CD4-positive, alpha-beta T cell treated with Interleukin-12 subunit alpha and Interleukin-12 subunit beta, for 1 hour (primary cell): ENCODE measurements at places on chromosomes 4 and X.
A peak's percentile ranks its signal among the peaks of the same experiment; 100 is the strongest.

DNA sequence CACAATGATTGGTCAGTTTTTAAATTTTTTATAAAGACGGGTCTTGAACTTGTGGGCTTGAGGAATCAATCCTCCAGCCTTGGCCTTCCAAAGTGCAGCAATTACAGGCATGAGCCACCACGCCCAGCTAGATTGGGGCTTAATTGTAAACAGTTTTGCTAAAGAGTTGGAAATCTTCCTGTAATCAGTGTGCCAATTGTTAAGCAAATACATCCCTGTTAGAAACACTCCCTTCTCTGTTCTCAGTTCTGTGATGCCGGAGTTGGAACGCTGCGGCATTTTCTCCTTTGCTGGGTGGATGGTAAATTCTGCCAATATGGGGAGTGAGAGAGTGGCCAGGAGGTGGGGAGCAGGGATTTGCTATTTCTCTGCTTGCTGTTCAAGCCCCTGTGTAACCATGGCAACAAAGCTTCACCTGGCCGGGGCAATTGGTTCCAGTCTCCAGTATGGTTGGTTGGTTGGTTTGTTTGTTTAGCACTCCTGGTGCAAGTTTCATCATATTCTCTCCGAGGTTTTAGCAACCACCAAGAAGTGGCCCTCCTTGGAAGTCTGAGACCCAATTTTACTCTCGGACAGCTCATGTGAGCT is 3.0 kb upstream of the SPATA4 start:
- DNase-seq: no peak

GRCh38 chr4:184506527-184507121 is 32.3 kb upstream of the IRF2 start:
- DNase-seq: peak; percentile 10

DNA sequence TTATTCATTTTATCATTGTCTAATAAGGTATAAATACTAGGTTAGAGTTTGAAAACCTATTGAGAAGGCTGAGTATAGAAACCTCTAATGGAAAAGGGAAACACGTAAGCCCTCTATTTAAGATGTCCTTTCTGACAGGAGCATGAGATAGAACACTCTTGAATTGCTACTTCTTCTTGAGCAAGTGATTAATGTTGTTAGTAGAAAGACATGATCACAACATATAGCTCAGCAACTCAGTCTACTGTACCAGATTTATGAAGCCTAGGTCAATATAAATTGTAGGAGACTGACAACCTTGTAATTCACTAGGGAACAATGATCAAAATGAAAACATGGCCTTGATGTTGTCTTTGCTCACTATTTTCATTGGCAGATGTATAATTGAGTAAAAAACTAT is 189.7 kb downstream of the ANTXR2 start:
- DNase-seq: no peak

- DNase-seq: no peak
Observed at GRCh38 chrX:109873983-109874382, 128.9 kb upstream of the TMEM164 start.

GRCh38 chr4:21469438-21470300 is 478.9 kb downstream of the KCNIP4 start:
- DNase-seq: no peak

GRCh38 chr4:168534535-168534934 is 37.7 kb downstream of the PALLD start:
- no peak for DNase-seq

DNA sequence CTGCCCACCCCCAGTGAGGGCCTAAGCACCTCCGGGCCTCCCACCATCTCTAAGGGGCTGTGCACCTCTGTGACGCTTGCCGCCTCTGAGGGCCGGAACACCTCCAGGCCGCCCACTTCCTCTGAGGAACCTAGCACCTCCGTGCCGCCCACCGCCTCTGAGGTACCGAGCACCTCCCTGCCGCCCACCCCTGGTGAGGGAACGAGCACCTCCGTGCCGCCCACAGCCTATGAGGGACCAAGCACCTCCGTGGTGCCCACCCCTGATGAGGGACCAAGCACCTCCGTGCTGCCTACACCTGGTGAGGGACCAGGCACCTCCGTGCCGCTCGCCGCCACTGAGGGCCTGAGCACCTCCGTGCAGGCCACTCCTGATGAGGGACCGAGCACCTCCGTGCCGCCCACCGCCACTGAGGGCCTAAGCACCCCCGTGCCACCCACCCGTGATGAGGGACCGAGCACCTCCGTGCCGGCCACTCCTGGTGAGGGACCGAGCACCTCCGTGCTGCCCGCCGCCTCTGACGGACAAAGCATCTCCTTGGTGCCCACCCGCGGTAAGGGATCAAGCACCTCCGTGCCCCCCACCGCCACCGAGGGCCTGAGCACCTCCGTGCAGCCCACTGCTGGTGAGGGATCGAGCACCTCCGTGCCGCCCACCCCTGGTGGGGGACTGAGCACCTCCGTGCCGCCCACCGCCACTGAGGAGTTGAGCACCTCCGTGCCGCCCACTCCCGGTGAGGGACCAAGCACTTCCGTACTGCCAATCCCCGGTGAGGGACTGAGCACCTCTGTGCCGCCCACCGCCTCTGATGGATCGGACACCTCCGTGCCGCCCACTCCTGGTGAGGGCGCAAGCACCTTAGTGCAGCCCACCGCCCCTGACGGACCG is 977 bp downstream of the MAGEE1 start:
- DNase-seq: peak; percentile 54

DNA sequence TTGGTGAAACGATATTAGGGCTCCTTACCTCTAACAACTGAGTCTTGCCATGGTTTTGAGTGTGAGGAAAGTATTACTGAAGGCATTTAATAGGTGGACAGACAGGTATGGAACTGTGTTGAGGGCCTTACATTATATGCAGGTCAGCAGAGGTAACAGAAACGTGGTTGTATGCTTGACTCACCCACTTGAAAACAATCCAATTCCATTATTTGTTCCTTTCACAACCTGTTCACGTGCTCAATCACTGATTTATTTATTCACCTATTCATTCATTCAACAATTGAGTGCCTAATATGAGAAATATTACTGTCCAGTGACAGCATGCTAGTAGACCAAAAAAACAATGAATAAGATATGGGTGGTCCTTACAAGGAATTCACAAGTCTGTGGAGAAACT is 33.3 kb upstream of the PPARGC1A start:
- DNase-seq: no peak

DNA sequence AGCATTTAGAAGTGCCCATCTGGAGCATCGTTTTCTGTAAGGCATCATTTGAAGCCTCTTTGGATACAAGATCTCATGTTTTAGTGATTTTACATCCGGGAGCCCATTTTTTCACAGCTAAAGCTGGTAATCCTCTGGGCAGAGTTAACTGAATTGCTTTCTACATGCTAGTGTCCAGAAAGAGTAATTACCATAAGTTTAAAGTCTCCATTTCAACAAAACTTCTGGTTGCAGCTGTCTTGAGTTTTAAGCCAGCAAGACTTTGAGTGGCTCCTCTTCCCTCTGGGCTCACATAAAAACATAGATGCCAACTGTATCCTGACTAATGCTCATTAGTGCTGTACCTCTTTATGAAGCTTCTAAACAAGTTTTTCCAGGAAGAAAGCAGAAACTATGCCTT is 65.4 kb downstream of the GPRIN3 start:
- no peak for DNase-seq

- DNase-seq: no peak
Observed at GRCh38 chr4:74654230-74654681, 140.1 kb downstream of the BTC start.
